ENCODE measurements at places on chromosomes 2 and 18.

DNA sequence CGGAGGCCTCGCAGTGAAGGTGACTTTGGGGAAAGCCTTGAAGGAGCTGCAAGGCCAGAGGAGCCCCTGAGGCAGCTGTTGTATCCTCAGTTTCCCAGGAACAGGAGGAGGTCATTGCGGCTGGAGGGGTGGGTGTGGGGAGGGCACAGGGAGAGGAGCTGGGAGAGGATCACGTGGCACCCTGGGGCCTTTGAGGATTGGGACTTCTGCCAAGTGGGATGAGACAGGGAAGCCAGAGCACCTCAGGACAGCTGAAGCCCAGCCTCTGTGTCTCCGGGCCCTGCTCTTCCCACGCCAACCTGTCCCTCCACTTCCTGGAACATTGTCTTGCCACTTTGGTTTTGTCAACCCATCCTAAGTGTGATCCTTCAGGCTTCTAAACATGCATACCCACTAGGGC is 19.4 kb upstream of the RRM2 start:
- DNase-seq: no peak

DNA sequence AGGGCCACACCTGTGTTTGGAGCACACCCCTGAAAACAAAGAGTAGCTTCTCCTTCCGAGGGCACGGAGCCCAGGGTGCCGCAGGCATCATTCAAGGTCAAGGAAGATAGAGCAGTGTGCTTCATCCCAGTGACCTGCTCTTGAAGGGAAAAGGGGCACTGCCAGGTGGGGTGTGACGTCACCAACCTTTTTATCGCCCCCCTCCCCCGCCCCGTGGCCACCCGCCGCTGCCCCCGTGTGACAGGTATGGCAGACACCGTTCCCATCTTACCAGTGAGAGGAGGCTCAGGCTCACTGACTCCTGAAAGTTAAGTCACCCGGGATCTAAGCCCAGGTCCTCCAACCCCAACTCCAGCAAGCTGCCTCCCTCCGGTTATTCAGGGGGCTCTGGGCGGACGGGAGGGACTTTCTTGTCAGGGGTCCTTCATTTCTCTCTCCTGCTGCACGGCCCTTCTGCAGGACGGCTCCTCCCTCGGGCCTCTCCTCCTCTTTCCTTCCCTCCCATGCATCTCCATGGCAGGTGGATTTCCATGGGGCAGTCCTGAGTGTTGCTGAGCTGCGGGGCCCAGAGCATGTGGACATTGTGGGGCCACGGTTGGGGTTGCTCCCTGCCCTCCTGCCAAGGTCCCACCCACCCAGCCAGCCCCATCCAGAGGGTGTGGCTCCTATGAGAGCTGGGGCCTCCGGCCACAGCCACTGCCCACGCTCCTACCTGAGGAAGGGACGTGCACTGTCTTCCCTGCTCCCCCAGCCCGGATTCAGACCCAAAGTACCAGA is 114.1 kb upstream of the HDAC4 start:
- DNase-seq: no peak

DNA sequence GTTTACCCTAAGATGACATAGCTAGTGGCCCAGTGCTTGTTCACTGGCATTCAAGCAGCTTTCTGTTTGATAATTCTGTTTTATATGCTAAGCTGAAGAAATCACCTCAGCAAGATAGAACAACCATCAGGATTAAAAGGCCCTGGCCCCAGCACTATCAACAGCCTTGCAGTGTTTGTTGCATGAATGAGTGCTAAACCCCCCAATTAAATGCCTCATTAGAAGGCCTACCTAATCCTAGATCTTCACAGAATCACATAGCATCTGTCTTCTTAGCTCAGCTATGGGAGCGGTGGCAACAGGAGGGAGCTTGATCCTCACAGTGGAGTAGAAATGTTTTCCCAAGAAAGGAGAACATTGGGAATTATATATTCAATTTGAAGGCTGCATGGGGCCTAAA is 194.1 kb upstream of the HNMT start:
- no peak for DNase-seq

GRCh38 chr2:143674051-143674450 is 544.8 kb downstream of the ARHGAP15 start:
- DNase-seq: no peak

- DNase-seq: peak; percentile 40
Measured at GRCh38 chr18:62790871-62791772, 75.8 kb downstream of the PHLPP1 start.

DNA sequence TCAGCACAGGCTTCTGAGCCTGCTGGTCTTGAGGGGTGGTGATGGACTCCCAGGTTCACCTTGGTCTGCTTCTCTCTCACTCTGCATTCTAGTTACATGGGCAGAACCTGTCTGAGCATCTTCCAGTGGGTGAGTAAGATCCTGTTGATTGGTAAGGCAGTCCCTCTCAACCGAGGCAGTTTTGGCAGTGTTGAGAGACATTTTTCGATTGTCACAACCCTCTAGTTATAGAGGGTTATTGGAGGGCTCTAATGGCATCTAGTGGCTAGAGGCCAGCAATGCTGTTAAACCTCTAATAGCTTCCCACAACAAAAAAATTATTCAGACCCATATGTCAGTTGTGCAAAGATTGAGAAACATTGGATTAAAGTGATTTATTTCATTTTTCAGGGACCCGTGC is 9.3 kb upstream of the MGAT5 start:
- no peak for DNase-seq

- DNase-seq: no peak
Measured at GRCh38 chr18:4417714-4418113, 37.4 kb downstream of the DLGAP1 start.

DNA sequence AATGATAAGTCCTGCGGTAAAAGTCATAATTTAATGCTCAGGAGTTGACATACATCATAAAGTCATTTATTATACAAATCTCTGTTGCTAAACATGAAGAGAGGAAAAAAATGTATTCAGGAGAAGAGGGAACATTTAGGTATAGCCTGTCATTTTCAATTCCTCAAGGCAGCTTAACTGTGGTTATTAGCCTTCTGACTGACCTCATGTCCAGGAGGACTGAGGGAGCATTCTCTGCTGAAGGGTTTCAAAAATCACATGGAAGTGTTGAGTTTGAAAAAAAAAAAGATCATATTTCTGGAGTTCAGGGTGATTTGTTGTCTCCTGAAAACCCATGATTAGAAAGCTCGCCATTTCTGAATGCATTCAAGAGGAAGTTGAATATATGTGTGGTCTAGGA is 1371.1 kb upstream of the LRRTM1 start:
- no peak for DNase-seq

DNA sequence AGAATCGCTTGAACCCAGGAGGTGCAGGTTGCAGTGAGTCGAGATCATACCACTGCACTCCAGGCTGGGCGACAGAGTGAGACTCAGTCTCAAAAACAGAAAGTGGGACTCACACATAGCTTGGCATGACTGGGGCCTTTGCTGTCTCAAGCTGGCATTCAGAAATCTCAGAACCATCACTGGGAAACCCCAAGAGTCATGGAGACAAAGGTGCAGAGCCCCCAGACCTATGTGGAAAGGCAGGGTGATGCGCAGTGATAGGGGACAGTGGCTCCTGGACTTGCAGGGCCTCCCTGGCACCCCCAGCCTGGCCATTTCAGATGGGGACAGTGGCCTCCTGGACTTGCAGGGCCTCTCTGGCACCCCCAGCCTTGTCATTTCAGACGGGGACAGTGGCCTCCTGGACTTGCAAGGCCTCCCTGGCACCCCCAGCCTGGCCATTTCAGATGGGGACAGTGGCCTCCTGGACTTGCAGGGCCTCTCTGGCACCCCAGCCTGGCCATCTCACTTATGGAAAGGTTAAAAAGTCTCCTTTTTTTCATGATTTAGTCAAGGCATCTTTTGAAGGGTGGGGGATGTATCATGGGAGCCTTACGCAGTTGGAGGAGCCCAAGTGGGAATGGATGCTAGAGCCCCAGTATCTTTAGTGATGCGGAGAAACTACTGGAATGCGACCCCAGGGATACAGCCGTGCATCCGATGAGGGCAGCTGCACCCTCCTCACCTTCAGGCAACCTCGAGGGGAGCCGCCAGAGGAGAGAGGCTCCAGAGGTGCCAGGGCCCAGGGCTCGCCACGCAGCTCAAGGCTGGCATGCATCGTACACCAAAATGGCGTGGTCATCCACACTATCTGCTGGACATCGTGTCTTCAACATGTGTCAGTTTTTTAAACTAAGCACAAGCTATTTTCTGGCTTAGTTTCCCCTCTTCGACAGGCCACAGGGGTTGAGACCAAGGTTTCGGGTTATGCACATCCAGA is 30.5 kb downstream of the ZNF516 start:
- no peak for DNase-seq

- no peak for DNase-seq
Measured at GRCh38 chr2:61262699-61263098, 100.7 kb downstream of the C2orf74 start.

DNA sequence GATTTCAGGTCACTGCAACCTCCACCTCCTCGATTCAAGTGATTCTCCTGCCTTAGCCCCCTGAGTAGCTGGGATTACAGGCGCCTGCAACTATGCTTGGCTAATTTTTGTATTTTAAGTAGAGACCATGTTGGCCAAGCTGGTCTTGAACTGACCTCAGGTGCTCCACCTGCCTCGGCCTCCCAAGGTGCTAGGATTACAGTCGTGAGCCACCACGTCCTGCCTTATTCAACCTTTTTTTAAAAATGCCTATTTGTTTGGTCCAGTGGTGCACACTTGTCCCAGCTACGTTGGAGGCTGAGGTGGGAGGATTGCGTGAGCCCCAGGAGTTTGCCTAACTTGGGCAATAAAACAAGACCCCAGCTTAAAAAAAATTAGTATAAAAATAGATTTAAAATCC is 43.3 kb downstream of the CYP20A1 start:
- no peak for DNase-seq

- no peak for DNase-seq
Measured at GRCh38 chr2:94994914-94995552, 30.5 kb upstream of the MAL start.

DNA sequence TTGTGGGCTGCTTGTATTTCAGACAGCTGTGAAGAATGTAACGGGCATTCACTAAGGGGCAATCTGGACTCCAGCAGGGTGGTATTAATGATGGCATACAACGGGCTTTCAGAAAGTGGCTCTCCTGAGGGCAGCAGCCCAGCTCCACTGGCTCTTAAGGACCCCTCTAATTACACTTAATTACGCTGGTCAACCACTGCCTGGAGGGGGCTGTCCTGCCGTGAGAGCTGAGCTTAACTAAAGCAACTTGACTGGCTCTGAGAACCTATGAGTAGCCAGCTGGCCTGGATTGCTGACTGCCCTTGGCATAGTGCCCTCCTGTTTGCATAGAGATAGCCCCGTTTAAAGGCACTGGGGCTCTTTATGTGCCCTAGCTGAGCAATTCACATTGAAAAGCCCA is 3.8 kb downstream of the LIPG start:
- DNase-seq: no peak

- no peak for DNase-seq
Measured at GRCh38 chr18:4394700-4395099, 60.4 kb downstream of the DLGAP1 start.

GRCh38 chr2:161096336-161096735 is 63.9 kb upstream of the TANK start:
- DNase-seq: no peak

- DNase-seq: peak; percentile 18
Measured at GRCh38 chr2:37080689-37081088, 3.5 kb downstream of the HEATR5B start.

DNA sequence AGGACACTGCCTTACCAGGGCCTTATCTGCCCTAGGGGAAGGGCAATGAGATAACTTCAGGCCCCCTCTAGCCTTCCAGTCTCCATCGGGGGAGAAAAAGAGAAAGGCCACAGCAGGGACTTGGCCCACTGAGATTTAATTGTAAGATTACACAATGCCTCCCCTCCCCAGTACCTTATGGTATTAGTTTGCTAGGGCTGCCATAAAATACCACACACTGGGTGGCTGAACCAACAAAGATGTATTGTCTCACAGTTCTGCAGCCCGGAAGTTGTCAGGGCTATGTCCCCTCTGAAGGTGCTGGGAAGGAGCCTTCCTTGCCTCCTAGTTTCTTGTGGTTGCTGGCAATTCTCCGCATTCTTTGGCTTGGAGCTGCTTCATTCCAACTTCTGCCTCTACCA is 34.8 kb upstream of the SPATA3 start:
- DNase-seq: no peak

DNA sequence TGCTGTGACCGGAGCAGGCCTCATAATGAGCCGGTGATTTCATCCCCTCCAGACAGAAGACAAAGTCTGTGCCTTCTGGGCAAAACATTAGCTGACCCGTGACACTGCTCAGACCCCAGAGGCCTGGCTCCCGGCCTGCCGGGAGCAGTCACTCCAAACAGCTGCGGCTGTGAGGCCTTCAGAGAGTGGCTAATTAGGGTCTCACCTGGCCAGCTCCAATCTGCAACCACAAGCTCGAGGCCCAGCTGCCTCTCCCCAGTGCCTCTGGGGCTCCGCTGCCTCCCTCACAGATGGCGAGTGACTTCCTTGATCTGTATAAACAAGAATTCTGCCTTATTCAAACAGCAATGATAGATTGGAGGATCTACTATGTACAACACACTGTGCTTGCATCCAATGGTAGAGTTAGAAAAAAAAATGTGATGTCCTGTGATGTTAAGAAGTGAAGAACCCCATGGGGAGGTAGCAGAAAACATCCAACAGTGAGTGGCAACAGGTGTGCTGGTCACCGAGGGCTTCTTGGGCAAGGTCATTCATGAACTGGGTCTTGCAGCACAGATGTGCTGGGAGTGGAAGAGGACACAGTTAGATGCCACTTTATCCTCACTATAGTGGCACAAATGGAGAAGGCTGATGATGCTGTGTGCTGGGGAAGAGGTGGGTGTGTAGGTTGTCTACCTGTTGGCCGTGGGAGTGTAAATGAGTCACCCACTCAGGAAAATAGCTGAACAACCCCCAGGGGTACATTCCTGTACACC is 98.2 kb upstream of the ASAP2 start:
- no peak for DNase-seq

DNA sequence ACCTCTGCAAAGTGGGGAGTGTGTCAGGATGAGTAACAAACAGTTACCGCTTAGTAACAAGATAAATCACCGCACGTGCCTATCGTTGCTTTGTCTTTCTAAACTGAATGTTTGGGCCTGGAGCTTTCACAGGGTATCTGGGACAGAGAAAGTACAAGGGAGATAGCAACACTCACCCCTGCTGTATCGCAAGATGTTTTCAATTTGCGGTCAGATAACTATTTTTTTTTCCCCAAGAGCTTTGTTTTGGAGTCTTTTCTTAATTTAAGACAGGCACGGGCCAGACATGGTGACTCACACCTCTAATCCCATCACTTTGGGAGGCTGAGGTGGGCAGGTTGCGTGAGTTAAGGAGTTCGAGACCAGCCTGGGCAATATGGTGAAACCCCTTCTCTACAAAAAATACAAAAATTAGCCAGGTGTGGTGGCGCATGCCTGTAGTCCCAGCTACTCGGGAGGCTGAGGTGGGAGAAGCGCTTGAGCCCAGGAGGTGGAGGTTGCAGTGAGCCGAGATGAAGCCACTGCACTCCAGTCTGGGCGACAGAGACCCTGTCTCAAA is 146.6 kb downstream of the GBX2 start:
- DNase-seq: no peak

DNA sequence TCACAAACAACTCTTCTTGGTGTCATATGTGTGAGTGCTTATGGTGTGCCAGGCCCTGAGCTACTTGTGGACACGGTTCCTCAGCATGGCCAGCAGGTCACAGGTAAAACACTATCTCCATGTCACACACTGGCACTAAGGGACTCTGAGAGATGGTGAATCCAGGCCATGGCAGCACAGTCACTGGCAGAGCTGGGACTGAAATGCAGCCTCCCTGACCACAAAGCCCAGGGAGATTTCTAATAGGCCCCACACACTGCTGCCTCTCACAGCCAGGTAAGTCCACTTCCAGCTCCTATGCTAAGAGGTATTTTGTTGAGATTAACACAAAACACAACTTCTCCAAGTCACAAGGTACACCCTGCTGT is 92.0 kb downstream of the ACTR2 start:
- no peak for DNase-seq

- DNase-seq: no peak
Measured at GRCh38 chr2:54942373-54942772, 107.9 kb downstream of the RTN4 start.

Measured in bone marrow (tissue), 2 donors.